ENCODE measurements at places on chromosomes 7 and 10.

DNA sequence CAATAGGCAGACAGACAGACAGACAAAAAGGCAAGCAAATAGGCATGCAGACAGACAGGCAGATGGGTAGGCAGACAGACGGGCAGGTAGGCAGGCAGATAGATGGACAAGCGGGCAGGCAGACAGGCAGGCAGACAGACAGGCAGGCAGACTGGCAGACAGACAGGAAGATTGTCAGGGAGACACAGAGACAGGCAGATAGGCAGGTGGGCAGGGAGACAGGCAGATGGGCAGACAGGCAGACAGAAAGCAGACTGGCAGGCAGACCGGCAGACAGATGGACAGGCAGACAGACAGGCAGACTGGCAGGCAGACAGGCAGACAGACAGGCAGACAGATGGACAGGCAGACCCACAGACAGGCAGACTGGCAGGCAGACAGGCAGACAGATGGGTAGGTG lies 70.3 kb upstream of the MYL10 start:
- DNase-seq, result no peak

- no peak for DNase-seq
Observed at GRCh38 chr10:104582602-104582951, 58.5 kb upstream of the SORCS3 start.

- DNase-seq, result no peak
Observed at GRCh38 chr10:72418679-72419078, 64.0 kb upstream of the DNAJB12 start.

DNA sequence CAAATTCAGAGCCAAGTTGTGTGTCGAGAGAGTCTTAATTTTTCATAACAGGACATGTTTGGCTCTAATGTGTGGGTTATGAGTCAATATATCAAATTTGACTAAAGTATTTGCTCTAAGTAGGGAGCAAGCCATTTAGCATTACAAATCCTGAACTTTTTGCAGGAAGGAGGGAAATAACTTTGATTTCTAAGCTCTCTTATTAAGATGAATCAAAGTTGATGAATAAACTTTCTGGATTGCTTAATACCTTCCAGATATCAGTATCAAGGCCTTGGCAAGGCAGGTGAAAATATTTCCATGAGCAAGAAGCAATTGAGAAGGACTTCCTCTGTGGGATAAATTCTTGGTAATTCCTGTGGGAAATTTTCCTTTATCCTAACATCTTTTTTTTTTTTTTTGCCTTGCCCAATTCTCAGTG lies 258.8 kb downstream of the AHR start:
- no peak for DNase-seq

GRCh38 chr7:135100856-135101255 lies 47.0 kb upstream of the TMEM140 start:
- DNase-seq, result no peak

- no peak for DNase-seq
Observed at GRCh38 chr7:122199171-122199570, 55.1 kb upstream of the AASS start.

- DNase-seq, result no peak
Observed at GRCh38 chr10:49319206-49319605, 20.2 kb downstream of the C10orf71 start.

GRCh38 chr7:87435546-87435945 lies 39.9 kb downstream of the ABCB4 start:
- no peak for DNase-seq

DNA sequence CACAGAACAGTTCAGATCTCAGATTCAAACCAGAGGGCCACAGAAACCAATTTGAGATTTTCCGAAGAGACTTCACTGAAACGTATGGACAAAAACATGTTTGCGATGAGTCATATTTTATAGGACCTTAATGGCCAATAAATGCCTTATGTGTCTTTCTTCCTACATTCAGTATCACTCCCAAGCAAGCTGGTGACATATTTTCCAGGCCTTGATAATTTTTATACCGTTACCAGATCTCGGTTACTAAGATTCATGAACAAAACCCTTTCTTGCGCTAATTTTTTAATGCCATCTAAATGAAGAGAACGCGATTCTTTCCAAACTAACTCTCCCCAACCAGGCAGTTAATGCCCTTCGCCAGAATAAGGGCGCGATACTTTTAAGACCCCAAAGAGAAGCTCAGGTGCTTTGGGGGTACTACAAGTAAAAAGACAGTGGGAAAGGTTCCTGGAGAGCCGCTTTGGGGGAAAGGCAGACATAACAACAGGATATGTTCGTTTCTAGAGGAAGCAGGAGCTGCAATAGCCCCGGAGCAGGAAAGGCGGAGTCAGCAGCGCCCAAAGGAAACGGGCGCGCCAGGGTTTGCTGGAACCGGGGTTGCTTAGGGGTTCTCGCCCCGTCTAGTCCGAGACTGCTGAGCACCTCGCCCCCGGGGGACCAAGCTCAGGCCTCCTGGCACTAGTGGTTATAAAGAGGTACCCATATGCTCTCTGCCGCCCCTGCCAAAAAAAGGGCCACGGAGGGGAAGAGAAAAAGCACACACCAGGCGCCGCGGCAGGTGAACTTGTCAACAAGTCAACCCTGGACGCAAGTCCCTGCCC lies 884 bp downstream of the ICA1 start:
- DNase-seq, result no peak

GRCh38 chr7:37421861-37422500 lies 26.7 kb downstream of the ELMO1 start:
- no peak for DNase-seq

- DNase-seq, result no peak
Observed at GRCh38 chr7:116702046-116702785, 30.2 kb downstream of the MET start.

- peak; percentile 100 for DNase-seq
Observed at GRCh38 chr10:93458821-93459257, 23.3 kb downstream of the MYOF start.

GRCh38 chr7:66083677-66084076 lies 8.1 kb downstream of the ASL start:
- DNase-seq, result no peak

GRCh38 chr10:124961248-124961570 lies 19.3 kb downstream of the ZRANB1 start:
- DNase-seq, result no peak

DNA sequence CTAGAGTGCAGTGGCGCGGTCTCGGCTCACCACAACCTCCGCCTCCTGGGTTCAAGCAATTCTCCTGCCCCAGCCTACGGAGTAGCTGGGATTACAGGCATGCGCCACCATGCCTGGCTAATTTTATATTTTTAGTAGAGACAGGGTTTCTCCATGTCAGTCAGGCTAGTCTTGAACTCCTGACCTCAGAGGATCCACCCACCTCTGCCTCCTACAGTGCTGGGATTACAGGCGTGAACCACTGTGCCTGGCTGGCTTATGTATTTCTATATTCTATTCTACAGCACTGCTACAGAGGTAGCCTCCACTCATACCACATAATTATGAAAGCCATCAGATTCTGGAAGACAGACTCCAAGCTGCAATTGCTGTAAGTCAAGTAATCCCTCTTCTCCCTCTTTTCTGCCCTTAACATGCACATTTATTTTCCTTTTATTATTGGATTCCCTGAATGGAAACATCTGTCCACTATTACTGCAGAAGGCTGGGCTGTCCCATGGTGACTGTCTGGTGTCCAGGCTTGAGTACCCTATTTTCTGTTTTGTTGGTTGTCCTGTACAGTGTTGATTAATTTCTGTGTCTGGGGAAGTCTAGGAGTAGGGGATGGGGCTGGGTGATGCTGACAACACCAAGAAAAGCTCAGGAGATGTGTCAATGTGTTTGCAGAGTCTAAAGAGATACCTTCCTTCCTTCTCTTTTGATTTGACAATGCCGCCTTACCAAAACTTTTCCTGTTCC lies 5.8 kb upstream of the ZNF487 start:
- DNase-seq, result no peak

DNA sequence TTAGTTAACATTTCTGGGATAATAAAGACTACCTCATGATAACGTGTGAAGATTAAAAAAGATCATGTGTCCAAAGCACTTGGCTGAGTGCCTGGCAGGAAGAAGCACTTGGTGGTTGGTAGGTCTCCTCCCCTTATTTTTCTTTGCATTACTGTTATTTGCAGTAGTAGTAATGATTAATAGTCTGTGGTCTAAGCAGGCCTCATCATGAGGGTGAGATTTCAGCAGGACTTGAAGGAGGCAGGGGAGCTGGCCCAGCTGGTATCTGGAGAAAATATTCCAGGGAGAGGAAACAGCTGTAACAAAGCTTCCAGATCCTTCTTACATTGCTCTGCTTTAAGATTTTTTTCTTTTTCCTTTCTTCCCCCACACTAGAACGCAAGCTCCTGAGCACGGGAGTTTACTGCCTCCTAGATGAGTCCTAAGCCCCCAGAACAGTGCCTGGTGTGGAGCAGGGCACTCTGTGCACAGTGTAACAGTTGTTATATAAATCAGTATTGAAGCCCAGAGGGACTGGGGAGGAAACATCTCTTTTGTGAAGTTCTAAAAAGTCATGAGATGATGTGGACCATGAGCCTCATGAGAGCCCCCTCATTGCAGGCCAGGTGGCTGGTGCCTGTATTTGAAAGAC lies 31.1 kb upstream of the RHEB start:
- DNase-seq, result peak; percentile 79

DNA sequence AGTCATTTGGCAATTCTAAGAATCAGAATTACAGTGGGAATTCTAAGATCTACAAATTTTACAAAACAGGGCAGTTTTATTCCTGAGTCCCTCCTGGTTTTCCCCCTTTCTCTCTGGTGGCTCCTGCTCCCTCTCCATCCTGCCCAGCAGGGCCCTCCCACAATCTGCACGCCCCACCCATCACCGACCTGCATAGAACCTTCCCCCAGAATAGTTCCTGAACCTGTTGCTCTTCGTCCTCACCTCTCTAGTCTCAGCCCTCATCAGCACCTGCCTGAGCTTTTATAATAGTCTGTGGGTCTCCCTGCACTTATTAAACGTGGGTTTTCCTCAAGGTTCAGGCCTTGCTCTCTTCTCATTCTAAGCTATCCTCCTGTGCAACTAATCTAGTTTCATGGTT lies 49.1 kb upstream of the MNX1 start:
- no peak for DNase-seq

DNA sequence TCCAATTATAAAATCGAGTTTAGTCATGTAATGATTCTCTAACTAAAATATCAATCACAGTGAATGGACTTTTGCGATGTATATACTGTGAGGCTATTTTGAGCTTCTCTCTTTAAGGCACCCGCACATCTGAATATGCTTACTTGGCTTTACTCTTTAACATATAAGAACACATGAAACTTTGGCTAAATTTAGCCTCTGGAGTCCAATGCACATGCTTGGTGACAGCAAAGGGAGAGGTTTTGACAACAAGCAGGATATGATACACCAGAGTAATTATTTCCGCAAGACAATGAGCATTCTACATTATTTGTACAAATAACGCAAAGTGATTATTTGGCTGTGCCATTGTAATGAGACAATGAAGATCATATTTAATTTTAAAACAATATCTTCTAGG lies 72.4 kb downstream of the ARID5B start:
- DNase-seq, result no peak

DNA sequence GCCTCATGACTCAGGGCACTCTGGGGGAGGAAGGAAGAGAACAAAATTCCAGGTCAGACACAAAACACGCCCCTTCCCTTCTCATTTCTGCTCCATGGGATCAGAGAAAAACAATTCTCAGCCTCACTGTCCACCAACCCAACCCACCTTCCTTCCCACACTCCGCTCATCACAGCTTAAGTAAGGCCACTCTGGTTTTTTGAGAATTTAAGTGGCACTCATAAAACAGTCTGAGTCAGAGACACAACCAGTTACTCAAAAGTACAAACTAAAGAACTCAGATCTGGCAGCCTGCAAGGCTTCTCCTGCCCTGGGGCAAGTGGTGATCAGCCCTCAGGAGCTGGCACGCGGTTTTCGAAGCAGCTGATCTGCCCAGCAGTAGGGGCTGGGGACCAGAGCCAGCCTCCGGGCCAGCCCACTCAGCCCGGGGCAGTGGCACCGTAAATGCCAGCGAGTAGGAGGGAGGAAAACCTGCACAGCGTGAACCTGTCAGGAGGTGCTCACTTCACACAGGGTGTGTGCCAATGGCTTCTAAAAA lies 39.1 kb upstream of the ABLIM1 start:
- no peak for DNase-seq

DNA sequence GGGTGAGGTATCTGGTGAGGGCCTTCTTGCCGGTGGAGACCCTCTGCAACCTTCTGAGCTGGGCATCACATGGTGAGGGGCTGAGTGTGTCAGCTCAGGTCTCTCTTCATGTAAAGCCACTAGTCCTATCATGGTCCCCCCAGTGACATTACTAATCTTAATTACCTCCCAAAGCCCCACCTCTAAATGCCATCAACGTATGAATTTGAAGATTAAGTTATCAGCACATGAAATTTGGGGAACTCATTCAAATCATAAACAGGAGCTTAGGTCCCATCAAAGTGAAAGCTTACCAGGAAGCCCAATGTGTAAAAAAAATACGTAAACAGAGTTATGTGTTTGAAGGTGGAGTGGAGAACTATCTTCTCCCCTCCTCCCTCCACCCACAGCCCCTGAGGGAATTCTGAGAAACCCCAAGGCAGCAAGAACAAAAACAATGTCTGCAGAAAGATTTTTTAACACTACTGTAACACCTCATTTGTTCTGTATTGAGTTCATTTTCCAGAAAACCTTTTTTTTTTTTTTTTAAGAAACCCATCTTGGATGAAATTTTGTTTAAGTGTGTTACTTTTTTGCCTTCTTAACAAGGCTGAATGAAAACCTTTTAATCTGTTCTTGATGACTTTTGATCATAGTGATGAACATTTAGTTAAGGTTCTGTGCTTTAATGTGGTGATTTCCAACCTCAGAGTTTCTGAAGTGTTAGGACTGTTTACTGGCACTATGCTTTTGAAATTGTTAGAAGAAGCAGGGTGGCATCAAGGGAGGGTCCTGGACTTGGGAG lies 19.1 kb upstream of the PCGF5 start:
- no peak for DNase-seq

DNA sequence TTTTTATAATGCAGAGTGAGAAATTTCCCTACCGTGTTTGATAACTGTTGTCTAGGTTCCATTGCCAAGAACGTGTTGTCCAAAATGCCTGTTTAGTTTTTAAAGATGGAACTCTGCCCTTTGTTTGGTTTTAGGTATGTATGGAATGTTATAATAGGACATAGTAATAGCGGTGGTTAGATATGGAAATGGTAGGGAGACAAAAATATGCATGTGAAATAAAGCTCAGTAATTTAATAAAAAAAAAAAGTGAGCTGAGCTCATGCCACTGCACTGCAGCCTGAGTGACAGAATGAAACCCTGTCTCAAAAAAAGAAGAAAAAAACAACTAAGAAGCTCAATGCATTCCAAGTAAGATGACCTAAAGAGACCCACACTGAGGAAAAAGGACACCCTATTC lies 72.9 kb downstream of the ZNF783 start:
- no peak for DNase-seq

DNA sequence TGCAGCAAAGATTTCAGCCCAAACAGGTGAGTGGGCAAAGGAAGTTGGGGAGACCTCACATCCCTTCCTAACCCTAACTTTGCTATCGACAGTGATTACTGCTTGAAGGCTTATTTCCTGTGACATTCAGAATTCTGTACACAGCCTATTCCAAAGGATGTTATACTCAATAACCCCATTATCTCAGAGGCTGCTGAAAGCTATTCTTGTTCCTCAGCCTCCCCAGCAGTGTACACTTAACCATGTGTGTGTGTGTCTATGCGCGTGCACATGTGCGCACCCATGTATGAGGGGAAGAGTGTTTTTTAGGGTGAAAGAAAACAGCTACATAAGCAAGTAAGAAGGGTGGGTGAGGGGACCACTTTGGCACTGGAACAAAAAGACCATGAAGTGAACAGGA lies 90.4 kb upstream of the KCNIP2 start:
- no peak for DNase-seq
